NCI-H146 (cell line): ENCODE measurements at places on chromosomes 13 and 19.

GRCh38 chr19:6501740-6502648, at the start of gene TUBB4A:
TUBB4A (minus strand) TSS chr19:6502309; CDS start chr19:6502212, 97 bp downstream.
- DNase-seq, result no peak

DNA sequence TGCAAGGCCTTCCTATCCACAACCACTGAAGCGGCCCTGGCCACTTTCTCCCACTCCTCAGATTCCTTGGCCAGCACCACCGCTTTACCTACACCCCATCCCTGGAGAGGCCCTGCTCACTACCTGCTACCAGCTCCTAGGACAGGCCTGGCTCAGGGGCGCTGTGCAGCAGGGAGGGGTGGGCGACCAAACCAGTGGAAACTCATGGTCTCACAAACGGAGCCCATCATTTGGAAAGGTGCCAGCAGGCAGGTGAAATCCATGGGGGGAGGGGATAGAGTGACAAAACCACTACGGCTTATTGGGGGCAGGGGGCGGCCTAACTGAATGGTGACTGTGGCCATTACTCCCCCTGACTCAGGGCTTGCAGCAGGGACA, 27.6 kb downstream of the C19orf47 start:
- DNase-seq, result no peak

DNA sequence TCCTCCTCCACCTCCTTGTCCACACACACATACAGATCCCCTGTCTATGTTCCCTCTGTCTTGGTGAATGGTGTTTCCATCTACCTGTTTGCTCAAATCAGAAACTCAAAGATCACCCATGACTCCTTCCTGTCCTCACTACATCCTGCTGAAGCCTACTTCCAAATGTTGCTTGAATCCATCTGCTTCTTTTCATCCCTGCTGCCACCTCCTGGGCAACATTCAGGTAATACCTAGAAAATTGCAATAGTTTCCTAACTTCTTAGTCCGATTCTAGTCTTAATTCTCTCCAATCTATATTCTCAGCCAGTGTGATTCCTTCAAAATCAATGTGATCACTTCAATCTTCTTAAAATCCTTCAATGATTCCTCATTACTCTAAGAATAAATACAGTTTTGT, 155.5 kb upstream of the STARD13 start:
- DNase-seq, result peak; percentile 27

GRCh38 chr19:55247621-55248099, 11.2 kb downstream of the PPP6R1 start:
- DNase-seq, result no peak

- DNase-seq, result no peak
These were observed 6.9 kb upstream of the AMER2 start for GRCh38 chr13:25179011-25179410.

GRCh38 chr13:97945342-97945741, 8.1 kb upstream of the IPO5 start:
- no peak for DNase-seq

- no peak for DNase-seq
These were observed 38.4 kb upstream of the ZNF726 start for GRCh38 chr19:23876261-23876660.

DNA sequence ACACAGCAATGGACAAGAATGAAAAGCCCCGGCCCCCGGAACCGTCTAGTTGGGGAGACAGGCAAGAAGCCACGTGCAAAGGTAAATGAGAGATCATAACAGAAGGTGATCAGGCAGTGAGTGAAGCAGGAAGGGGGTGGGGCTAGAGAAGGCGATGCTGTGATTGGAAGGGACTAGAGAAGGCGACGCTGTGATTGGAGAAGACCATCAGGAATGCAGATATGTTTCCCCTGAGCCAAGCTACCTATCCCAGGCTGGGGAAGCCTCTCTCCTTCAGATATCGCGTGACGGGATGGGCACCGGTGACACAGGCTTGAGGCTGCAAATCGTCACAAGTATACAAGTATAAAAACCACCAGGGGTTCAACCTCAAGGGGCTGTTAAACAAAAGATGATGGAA, 21.8 kb downstream of the DCAF15 start:
- peak; percentile 38 for DNase-seq

DNA sequence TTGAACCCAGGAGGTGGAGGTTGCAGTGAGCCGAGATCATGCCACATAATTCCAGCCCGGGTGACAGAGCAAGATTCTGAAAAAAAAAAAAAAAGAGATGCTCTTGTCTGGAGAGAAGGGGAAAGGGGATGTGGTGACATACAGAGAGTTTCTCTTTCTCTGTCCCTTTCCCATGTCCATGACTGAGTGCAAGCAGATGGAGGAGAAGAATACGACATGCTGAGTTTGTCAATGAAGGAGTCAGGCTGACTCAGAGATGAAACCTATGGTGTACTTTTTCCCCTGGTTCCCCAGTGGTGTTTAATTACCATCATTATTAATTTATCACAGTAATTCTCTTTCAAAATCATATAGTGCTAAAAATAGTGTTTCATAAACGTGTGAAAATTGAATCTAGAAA, 448.8 kb downstream of the FOXO1 start:
- peak; percentile 40 for DNase-seq

- peak; percentile 45 for DNase-seq
These were observed 5.4 kb downstream of the LMTK3 start for GRCh38 chr19:48506138-48506733.

GRCh38 chr13:87123987-87124784, 547.0 kb upstream of the SLITRK5 start:
- peak; percentile 75 for DNase-seq

DNA sequence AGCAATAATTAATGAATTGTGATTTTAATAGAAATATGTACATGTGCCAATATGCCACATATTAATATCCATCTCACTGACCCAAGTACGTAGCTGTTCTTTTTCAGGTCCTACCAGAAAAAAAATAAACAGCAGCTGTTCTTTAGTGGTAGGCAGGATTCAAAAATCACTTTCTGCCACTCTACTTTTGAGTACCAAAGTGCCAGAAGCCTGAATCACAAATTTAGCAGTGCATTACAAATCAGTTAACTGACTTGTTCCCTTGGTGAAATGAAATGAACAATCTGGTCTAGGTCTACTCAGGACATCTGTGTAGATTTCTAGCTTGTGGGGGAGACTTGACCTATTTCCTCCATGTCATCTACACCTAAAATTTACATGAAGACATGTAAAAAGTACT, 775.5 kb upstream of the GPC6 start:
- DNase-seq, result no peak

DNA sequence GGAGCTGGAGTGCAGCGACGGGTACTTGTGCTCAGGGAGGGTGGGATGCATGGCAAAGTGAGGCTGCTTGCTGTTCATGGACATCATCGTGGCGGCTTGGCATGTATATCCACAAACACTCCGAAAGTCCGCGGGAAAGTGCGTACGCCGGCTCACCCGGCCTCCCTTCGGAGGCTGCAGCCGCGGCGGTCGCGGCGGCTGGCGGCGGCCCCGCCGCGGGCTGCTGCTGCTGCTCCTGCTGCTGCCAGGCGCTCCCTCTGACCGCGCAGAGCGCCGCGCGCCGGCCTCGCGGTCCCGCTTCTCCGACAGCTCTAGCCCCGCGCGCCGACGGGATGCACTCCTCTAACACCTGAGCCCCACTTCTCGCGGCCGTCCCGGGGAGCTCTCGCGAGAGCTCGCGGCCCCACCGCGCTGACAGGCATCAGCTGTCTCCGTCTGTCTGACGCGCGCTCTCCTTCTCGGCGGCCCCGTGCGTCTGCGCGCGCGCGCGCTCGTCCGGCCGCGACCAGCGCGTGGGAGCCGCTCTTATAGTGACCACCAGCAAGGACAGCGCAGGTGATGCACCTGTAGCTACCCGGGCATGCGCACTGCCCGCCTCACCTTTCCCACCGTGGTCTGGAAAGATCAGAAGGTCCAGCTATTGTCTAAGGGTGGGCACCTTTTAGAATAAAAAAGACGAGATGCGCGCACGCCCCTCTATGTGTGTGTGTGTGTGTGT, at the start of gene POU4F1:
POU4F1 (minus strand) TSS at position 313 of the 718 bp plus-strand sequence; CDS start at position 87, 226 bp downstream.
- DNase-seq, result no peak

- peak; percentile 41 for DNase-seq
These were observed 12.2 kb downstream of the SMAD9 start for GRCh38 chr13:36907821-36908220.

DNA sequence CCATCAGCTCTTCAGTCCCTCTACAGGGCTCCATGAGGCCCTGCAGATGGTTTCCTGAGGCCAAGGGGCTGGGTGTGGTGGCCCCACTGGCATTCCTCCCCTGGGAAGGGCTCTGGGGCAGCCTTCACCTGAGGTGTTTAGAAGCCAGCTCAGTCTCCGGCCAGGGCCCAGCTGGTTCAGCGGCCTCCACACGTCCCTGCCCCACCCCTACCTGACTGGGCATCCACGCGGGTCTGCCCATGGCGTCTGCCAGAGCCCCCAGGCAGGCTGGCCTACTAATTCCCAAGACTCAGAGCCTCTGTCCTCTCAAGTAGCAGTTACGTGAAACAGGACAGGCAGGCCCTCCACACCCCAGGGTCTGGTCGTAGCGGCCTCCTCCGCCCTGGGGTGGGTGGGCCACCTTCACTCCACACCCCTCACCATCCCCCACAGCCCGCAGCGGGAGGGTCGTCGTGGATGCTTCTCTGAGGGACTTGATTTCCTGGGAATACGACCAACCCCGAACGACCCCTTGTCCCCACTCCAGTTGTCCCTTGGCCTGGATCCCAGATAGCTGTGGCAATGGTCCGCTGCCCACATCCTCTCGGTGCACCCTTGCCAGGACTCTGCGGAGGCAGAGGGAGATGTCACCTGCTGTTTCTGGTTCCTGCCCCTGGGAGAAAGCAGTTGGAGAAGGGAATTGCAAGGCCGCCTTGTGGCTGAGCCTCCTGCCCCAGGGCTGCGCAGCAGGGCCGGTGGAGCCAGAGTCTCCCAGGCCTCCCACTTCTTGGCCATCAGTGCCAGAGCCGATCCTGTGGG, 24.3 kb downstream of the CAPN12 start:
- DNase-seq, result no peak

DNA sequence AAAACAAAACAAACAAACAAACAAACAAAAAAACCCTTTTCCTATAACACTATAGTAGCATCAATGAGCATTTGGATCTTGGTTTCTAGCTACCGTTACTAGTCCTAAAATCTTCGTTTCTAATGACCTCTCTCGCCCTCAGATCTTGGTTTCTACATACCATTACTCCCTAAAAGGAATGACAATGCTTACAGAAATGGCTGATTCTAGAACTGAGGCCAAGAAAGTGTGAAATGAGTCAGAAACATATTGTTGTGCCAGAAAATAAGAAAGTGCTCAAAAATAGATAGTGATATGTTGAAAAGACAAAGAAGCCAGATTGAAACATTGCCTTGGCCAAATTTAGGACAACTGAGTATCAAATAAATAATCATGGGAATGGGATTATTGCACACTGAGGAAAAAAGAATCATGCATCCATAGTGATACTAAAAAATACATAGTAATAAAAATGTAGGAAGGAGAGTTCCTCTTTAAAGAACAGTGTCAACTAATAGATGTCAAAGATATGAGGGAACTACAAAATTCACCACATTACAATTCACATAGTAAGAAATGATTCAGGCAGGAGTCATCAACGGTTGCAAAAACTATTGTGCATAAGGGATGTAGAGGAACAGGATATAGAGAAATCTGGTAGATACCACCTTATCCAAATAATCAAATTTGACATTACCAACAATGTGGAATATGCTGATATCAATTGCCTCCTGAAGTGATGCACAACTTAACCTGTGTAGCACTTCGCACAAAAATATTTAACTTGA, 386.6 kb downstream of the DIAPH3 start:
- DNase-seq, result no peak

GRCh38 chr19:55253842-55254624, 4.8 kb downstream of the PPP6R1 start:
- peak; percentile 97 for DNase-seq

DNA sequence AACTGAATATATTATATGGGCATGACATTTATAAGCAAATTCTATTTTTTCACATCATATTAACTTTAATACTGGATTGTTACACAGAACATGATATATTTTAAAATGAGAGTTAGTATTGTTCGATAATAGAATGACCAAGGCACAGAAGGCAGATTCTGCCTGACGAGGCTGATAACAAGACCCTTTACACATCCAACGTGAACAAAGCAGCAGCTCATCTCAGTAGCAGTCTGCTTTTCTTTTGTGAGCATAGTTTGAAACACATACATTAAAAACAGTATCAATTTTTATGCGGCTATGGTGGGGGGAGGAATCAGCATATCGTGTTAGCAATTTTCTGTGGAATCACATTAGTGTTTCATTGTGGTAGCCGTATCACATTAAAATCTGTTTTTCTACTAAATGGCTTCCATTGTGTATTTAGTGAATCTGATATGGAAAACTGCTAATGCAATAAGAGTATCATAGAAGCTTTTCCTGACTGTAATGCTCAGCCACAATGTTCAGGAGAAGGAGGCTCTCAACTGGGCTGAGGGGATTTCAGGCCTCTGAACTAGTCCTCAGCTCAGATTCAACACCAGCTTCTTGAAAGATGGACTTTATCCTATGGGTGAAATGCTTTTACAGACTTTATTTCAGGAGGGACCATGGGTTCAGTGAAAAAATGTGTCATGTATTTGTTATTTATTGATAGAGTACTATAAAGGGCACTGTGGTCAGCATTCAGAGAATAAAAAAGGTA, 4.0 kb downstream of the SMAD9 start:
- DNase-seq, result no peak

DNA sequence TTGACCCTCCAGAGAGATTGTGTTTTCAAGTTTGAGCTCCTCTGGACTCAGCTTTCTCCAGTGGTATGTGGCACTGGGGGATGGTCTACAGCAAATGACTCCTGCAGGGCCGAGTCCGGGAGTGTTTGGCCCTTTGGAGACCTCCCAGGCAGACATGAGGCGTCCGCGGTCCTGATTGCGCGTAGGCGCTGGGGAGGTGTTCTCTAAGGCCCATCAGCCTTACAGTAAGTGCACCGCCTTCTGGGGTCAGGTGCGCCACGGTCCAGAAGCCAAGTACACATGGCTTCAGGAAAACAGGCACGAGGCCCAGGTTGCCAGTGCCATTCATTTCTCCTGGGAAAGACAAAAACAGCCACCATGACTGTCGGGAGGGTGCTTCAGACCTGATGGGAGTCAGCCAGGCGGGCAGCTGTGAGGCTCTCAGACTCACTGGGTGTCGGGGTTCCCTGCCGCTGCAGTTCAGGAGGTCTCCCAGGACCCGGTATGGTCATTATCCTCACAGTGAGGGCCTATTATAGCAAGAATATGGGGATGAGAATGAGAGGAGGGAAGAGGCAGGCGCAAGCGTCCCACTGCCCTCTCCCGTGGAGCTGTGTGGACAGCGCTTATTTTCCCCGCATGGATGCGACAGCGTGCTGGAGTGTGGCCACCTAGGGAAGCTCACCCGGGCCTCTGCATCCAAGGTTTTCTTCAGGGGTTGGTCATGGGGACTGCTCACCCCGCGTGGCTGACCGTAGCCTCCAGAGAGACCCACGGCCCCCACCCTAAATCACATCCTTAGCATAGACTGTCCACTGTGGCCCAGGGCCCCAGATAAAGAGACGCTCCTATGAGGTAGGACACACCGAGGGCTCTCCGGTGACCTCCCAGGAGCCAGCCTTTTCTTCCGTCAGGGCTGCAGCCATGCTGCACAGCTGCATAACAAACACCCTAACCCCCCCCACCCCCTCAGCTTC, 21.8 kb downstream of the CCDC8 start:
- no peak for DNase-seq

GRCh38 chr19:7852851-7853769, 21.1 kb downstream of the PRR36 start:
- DNase-seq, result peak; percentile 95

- DNase-seq, result no peak
These were observed 11.5 kb upstream of the SPART start for GRCh38 chr13:36357692-36358091.
